Activated CD8-positive, alpha-beta memory T cell treated with anti-CD3 and anti-CD28 coated beads, Interleukin-2, amount 10 ng/mL, durations not matched to agents 7 days and 5 days (primary cell): ENCODE measurements at places on chromosomes 7 and 10. TPM values are rescaled to one million over a fixed set of nuclear protein-coding genes. Genes with fewer than 3 reads are reported as not detected.

ACBD7 gene
- 1.9 TPM for total RNA-seq

CALU gene
- total RNA-seq, result 28.2 TPM

GTF2IRD1 gene
- 0.20 TPM for total RNA-seq

LRRD1 gene
- total RNA-seq, result not detected

ANKRD61 gene
- total RNA-seq, result 0.38 TPM

PTPRN2 gene
- 5.7 TPM for total RNA-seq

ZNF655 gene
- total RNA-seq, result 92.7 TPM

CYP3A4 gene
- total RNA-seq, result not detected

PLPP4 gene
- not detected for total RNA-seq

ZNF804B gene
- not detected for total RNA-seq

DNA sequence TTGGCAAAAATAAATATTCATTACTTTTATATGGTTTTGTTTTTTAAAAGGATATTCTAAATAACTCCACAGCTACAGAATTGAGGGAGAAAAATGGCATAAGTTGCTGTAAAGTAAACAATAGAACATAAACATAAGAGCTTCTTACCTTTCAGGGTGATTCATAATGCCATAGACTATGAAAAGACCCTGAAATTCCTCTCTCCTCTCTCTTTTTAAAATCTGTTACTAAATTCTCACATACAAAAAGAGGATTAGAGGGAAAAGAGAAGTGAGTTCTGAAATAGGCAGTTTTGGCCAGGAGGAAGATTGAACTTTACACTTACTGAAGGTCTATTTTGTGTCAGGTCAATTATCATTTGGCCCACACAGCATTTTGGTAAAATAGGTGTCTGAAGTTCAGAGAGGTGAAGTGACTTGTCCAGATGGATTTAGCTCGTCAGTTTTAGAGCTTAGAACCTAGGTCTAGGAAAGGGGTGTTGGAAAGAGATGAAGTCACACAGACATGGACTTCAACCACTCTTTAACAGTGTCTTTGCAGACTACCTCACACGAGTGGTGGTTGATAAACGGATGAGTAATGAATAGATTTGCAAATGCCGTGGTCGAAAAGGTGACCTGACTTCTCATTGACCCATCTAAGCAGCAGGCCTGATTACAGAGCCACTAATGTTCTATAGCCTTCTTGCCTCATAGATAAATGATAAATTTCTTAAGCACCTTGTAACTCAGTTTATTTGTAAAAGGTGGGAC, 190.6 kb upstream of the CCDC6 start:
- DNase-seq, result no peak

DNA sequence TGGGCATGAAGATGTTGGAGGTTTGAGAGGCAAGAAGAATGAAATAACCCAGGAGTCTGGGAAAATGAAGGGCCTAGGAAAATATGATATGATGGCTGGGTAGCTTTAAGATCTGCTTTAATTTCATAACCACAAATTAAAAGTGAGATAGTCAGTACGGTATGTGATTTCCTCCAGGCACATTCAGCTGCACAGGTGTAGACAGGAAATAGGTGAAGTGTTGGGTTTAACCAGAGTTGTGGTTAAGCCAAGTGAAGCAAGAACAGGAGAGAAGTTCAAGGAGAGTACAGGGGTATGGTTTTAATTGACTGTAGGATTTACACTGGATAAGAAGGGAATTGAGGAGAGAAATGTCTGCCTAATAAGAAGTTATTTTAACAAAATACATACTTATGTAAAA, 2.6 kb downstream of the PNLIPRP3 start:
- no peak for DNase-seq

DNA sequence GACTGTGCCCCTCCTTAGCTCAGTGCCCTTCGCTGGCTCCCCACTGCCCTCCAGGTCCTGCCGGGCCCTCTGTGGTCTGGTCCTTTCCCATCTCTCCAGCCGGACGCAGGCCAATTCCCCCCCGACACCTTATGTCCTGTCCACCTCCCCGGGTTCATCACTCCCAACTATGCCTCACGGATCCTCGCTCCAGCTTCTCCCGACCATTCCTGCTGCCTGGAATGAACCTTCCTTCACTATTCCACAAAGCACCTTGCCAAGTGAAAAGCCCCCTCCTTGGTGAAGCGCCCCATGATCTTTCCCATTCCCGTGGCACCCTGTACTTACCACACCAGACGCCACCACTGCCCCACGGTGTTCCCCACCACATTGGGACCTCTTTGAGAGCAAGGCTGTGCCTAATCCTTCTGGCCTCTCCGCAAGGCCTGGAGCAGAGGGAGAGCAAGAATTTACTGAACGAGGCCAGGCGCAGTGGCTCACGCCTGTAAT, 47.2 kb downstream of the TMEM270 start:
- DNase-seq, result no peak

- DNase-seq, result no peak
Observed at GRCh38 chr7:1054438-1054837, 10.1 kb downstream of the GPR146 start.

DNA sequence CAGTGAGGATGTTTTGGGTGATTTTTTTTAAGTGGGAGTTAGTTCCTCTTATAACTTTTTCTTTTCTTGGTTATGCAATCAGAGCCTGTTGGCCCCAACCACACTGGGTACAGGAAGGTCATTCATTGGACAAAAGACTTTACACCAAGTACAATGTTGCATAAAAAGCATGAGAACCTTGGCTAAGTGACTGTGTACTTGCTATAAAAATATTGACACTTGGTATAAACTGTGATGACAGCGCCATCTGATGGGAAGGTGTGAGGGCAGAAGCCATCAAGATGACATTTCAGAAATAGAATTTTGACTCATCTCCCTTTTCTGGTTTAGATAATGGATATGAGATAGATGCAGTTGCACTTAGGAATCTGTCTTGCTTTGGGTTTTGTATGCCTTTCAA, 126.4 kb upstream of the CCDC6 start:
- peak; percentile 62 for DNase-seq

- DNase-seq, result no peak
Observed at GRCh38 chr7:46449743-46450142, 528.7 kb upstream of the IGFBP3 start.

DNA sequence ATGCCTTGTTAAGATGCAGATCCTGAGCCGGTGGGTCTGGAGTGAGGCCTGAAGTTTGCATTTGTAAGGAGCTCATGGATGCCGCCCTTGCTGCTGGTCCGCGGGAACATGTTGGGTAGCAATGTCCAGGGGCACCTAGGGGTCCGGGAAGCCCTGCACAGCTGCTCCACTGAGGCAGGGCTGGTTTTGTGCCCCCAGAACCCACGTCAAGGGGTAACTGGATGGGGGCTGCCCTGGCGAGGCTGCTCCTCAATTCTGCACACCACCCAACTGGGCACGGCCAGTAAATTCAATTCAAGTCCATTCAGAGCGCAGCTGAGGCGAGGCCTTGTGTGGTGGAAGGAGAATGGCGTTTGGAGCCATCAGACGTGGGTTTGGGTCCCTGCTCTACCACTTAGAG, 246.3 kb upstream of the PITRM1 start:
- no peak for DNase-seq

- no peak for DNase-seq
Observed at GRCh38 chr7:145313551-145313950, 477.7 kb upstream of the TPK1 start.

- no peak for DNase-seq
Observed at GRCh38 chr7:139708541-139708940, 69.3 kb downstream of the HIPK2 start.

DNA sequence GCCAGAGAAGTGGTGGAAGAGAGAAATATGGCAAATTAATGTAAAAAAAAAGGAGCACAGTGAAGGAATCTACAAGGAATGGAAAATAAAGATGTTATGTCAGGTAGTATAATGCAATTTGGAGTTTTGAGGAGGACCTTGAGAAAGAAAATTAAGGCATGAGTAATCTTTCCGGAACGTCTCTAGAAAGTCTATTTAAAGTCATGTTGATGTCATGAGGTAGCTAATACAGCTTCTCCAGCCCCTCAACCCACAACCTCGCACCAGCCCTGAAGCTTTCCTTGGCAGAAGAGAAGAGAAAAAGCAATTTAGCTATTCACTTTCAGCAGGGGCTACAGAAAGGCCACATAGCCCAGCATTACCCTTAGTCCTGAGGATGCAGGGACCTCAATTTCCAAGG, 22.5 kb downstream of the TRDMT1 start:
- DNase-seq, result no peak

- no peak for DNase-seq
Observed at GRCh38 chr7:55303220-55303619, 61.9 kb upstream of the LANCL2 start.

- DNase-seq, result no peak
Observed at GRCh38 chr7:135745703-135746312, 2.8 kb downstream of the FAM180A start.

- no peak for DNase-seq
Observed at GRCh38 chr10:122132331-122132755, 138.8 kb upstream of the BTBD16 start.

DNA sequence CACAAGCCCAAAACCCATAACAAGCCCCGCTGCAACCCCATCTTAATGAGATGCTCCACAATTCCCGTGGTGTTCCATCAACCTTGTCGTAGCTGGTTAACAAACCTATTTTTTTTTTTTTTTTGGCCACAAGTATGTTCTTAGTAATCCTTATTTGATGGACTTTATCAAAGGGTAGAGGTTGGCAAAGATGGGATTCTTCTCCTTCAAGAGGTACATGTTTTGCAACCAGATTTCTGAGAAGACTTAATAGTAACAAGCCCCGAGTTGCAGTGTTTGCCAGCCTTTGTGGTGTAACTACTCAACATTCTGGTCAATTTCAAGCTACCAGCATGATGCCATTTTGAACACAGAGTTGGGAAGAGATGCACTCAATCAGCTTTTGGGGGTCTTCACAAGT, 181.7 kb downstream of the NRP1 start:
- DNase-seq, result no peak

- no peak for DNase-seq
Observed at GRCh38 chr7:33872870-33873269, 32.5 kb upstream of the BMPER start.

DNA sequence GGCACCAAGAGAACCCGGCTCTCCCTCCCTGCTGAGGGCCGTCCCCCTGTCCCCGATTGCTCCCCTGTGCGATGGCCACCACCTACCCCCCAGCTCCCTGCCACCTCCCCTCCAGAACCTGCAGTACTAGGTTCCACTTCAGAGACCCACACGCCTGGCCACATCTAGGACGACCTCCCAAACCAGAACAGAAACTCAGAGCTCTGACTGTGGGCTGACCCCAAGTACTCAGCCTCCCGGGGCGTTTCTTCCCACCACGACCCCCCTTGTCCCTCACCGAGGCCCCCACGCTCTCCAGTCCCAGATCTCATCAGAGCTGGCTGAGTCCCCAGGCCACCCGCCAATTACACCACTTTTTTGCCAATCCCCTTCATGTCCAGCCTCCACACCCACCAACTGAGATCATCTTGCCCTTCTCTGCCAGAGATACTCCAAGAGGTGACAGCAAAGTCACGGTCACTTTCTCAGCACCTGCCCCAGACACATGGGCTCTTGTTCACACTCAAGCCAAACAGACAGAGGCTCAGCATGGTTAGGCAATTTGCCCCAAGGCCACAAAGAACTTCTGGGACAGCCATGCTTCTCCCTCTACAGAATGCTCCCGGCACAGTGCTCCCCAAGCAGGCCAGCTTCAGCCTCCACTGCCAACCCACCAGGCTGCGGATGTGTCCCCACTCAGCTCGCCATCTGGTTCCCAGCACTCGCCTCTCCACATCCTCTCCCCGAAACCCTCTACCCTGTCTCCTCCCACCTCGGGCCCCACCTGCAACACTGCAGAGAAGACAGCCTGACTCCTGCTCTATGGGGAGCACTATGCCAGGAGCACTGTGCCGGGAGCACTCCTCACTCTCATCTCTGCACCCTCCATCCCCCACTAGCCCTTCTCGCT, 4.7 kb downstream of the TMEM120A start:
- no peak for DNase-seq

- no peak for DNase-seq
Observed at GRCh38 chr10:73839276-73839966, 28.0 kb upstream of the NDST2 start.

DNA sequence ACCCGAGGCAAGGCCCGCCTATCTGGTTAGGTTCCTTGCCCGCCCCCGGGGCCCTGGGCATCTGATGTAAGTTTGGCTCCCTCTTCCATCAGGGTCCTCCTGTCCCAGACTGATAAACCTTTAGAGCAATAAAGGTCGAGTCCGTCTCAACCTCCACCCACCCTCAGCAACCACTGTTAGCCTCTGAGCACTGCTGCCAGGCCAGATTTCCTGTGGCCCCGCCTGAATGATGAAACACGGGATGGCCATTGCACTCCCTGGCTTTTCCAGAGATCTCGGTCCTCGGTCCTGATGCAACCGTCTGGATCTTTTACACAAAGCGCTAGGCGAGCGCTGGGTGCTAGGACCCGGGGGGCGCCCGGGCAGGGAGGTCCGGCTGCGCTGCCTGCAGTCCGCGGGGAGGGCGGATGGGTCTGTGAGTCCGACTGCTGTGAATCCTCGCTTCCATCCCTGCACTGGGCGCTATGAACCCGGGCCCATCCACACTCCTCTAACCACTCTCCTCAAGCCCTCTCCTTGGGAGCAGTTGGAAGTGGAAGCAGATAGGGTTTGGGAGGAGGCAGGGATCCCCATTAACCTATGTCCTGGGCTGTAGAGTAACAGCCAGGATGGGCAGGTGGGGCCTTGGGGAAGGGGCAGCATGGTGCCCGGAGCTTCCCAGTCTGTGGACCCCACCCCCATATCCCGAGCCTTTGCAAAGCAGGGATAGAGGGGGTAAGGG, 875 bp upstream of the DDIT4 start:
- DNase-seq, result peak; percentile 78

DNA sequence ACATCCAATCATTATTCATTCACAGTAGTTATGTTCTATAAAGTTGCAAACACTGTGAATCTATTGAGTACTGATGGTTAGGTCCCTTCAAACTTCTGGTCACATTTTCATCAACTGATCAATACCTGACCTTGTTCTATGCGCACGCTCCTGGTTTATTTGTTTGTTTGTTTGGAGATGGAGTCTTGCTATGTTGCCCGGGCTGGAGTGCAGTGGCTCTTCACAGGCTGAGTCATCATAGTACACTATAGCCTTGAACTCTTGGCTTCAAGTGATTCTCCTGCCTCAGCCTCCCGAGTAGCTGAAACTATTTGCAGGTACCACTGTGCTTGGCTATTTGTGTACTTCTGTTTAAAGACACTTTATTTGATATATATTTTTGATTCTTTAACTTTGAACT, 19.3 kb downstream of the SND1 start:
- no peak for DNase-seq
